Muscle of arm (tissue), 14 donors: ENCODE measurements at places on chromosomes 16 and 17. TPM values are rescaled to one million over a fixed set of nuclear protein-coding genes. Genes with fewer than 3 reads are reported as not detected.

The CES3 gene
- not detected for polyA plus RNA-seq

The SLC13A2 gene
- polyA plus RNA-seq: not detected

The NPW gene
- polyA plus RNA-seq: 2.7 TPM

GRCh38 chr17:75250009-75250471 lies 11.4 kb downstream of the GGA3 start:
- no peak for DNase-seq

GRCh38 chr17:83190601-83191387 lies 111.4 kb downstream of the METRNL start:
- DNase-seq: no peak

- no peak for DNase-seq
Observed at GRCh38 chr17:12641084-12641483, 24.6 kb upstream of the MYOCD start.

DNA sequence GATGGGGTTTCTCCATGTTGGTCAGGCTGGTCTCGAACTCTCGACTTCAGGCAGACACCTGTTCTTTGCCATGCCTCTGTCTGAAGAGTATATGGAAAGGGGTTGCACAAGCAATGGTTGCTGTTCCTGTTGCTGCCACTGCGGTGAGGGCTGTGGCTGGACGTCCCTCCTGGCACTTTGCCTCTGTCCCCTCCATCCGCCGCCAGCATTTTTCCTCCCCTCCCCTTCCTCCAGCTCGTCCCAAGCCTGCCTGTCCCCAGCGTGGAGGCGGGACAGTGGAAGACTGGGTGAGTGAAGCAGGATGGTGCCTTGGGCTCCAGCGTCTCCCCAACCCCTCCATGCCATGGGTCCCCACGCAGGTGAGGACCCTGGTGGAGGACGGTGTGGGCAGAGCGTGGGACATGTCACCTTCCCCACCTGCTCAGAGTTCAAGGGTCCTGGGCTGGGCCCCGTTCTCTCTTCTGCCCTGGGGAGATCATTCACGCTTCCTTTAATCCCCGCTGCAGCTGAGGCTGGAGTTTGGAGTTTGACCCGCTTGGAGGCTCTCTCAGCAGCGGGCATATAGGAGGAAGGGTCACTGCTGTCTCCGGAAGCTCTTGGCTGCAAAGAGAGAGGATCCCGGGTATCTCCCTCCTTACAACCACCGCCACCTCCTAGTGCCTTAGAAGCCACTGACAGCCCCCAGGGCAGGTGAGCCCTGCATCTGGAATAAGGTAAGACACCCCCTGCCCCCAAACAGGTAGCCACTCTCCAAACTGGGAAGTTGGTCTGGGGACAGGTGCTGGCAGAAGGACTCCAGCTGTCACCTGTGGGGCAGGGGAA lies at the start of gene SLC5A11:
SLC5A11 (plus strand) TSS at position 238 of the 822 bp plus-strand sequence. CDS start 12,681 bp downstream, outside the sequence.
- DNase-seq: no peak
